ENCODE measurements at places on chromosomes 12 and 14. TPM values are rescaled to one million over a fixed set of nuclear protein-coding genes. Genes with fewer than 3 reads are reported as not detected.

Gene NDUFA12
- total RNA-seq = 131 TPM

Gene GYS2
- total RNA-seq = not detected

Gene MIP
- not detected for total RNA-seq

Gene LRP1-AS
- total RNA-seq = not detected

Gene MMP14
- total RNA-seq = 131 TPM

Gene CLEC2A
- not detected for total RNA-seq

Gene FRS2
- total RNA-seq = 66.4 TPM

Gene RFLNA
- total RNA-seq = 5.8 TPM

Gene SLC16A7
- total RNA-seq = 26.2 TPM

Gene IGFBP6
- total RNA-seq = 251 TPM

Gene SERPINA12
- total RNA-seq = not detected

Gene WSCD2
- 5.5 TPM for total RNA-seq

Gene VRTN
- not detected for total RNA-seq

Gene PPFIA2
- total RNA-seq = 3.1 TPM

Gene PPP4R3A
- total RNA-seq = 108 TPM

Gene NANOG
- not detected for total RNA-seq

Gene ESPL1
- total RNA-seq = 8.9 TPM
